Caudate nucleus (tissue), 63 donors: ENCODE measurements at places on chromosomes 16 and 17.

DNA sequence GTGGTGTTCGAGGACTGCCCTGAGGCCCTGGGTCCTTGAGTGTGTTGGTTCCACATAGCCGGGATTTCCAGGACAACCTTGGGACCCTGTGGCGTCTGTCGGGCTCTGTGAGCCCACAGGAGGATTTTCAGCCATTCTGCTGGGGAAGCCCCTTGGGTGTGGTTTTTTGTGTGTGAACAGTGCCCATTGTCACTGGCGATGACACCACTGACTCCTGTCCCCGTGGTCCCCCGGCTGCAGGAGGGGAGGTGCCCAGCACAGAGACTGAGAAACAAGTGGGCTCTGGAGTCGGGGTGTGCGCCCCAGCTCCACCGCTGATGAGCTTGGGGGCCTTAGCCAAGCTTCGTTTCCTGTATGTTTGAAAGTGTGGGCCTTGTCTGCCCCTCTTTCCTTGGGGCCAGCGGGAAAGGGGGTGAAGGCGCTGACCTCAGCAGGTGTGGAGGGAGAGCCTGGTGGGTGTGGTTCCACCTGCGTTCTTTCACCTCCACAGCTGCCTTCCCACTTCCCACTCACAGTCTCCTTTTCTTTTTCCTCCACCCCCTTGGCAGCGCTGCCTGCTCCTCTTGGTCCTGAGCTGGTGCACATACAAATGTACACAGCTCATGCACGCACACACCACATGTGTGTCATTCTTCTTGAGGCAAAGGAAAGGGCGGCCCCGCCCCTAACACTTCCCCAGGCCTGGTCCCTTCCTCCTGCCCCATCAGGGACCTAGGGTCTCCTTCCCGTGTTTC is 16.1 kb downstream of the MGRN1 start:
- no peak for DNase-seq

DNA sequence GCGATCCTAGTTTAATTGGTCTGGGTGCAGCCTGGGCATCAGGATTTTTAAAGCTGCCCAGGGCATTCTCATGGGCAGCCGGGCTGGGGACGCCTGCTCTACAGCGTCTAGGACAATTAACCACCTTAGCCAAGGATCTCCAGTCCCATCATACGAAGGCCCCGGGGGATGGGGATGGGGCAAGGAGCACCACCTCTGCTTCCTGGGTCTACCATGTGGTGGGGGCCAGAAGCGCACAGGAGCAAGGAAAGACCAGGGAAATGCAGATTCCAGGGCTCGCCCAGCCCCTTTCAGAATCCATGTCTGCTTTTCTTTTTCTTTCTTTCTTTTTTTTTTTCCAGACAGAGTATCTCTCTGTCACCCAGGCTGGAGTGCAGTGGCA is 29.3 kb downstream of the TBC1D16 start:
- no peak for DNase-seq

GRCh38 chr16:23523876-23524385 is 13.6 kb upstream of the GGA2 start:
- no peak for DNase-seq

- DNase-seq, result no peak
Measured at GRCh38 chr17:55098765-55099164, 130.2 kb downstream of the STXBP4 start.

DNA sequence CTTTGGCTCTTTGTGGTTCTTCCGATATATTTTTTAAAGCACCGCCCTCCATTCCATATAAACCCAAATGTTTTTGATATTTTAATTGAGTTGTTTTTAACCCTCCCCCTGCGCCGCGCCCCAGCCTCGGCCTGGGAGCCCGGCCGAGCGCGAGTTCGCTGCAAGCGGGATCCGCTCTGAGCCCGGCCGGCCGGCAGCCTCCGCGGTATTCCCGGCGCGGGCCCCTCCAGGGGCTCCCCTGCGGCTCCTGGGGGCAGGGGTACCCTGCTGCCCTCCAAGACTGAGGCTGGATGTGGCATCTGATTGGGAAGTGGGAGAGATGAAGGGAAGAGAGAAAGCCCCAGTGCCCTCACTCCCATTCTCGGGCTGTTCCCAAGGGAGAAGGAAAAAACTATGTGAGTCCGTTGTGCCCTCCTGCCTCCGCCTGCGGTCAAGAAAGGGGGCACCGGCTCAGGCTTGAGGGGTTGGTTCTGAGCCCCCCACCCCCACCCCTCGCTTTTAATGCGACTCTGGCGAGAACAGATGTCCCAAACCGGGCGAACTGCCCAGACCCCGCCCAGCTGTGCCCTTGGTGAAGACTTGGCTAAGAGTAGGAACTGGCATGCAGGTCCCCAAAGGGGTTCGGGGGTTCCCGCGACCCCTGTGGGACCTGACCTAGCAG is 8.6 kb downstream of the NEUROD2 start:
- DNase-seq, result no peak

DNA sequence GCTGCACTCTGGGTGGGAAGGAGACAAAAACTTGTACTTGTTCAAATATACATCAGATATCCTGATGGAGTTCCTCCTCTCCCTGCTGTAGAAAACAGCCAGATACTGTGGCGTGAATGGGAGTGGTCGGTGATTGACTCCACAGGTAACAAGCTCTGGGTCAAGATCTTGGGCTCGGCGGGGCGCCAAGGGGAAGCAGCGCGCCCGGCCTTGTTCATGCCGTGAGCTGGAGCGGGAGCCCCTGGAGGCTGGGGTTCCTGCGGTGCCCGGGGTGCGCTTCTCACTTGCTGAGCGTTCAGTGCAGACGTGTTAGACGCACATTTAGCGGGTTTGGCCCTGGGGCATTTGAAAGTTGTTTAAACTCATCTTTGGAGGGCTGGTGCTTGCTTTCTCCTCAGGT is 44.4 kb downstream of the BANP start:
- no peak for DNase-seq

GRCh38 chr17:50541402-50541715 is 5.6 kb upstream of the SPATA20 start:
- DNase-seq, result no peak

DNA sequence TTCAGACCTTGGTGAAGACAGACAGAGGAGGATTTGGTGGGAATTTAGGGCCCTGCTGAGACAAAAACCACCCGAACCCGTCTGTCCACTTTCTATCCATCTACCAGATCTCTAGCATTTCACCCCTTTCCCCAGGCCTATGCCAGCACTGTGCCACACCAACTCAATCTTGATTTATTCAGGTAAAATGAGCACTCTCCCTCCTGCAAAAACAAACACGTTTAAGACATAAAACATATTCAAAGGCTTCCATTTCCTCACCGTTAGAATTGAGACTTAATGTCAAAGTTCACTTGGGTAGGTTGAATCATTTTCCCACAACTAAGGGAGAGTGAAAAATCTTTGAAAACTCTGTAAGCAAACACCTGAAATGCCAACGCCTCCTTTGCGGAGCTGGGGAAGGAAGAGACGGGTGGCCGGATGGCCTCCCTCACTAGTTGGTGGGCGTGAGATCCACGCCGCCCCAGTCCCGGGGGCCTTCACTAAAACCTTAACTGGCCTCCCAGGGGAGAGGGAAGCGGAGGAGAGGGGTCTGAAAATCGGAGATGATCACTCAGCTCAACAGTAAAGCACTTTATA is 862 bp downstream of the DCAKD start:
- no peak for DNase-seq

GRCh38 chr16:85433477-85433876 is 179.6 kb upstream of the GSE1 start:
- no peak for DNase-seq
